ENCODE measurements at places on chromosomes 13 and 19.

DNA sequence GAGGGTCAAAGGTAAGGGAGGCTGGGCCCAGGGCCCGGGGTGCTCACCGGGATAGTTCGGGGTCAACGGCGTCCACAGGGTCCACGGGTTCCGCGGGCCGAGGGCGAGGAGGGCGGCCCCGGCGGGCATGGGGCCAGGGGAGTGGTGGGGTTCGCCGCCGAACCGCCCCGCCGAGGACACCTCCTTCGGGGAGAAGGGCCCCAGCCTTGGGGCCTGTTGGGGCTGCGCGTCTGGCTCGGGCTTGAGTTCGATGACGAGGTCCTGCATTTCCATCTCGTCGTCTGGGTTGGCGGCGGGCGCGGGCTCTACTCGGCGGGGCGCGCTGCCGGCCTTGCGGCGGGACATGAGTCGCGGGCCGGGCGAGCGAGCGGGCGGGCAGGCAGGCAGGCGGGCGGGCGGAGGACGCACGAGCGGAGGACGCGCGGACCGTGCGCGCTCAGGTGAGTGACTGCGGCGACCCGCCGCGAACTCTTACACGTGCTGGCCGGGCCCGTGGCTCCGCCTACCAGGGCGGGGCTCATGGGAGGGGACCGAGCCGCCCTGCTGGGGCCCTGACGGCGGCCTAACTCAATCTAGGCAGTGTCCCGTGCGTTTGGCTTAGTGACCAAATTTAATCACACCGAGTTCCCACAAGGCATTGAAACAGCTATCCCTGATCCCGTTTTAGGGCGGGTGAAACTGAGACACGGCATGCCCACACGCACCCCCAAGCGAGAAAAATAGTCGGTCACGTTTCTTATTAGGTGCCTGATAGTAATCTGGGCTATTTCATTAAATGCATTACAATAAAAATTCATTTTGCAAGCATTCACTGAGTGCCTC lies at the start of gene ZNF296:
ZNF296 (minus strand) TSS at position 450 of the 822 bp plus-strand sequence; CDS start at position 345, 105 bp downstream.
- peak; percentile 49 for DNase-seq

DNA sequence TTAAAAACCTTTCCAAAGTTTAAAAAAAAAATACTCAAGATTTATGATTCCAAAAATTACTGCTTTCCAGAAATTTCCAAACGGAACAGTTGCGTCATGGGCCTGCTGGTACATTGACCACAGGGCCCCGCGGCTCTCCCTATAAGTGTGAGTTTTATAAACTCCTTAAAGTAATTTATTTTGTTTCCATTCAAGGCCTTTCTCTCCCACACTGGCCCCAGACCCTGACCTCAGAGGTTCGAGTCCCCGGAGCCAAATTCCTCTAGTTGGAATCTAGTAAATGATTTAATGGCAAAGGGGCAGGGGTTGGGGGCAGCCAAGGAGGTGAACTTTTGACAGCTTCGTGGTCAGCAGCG lies 97.5 kb downstream of the INSR start:
- no peak for DNase-seq

DNA sequence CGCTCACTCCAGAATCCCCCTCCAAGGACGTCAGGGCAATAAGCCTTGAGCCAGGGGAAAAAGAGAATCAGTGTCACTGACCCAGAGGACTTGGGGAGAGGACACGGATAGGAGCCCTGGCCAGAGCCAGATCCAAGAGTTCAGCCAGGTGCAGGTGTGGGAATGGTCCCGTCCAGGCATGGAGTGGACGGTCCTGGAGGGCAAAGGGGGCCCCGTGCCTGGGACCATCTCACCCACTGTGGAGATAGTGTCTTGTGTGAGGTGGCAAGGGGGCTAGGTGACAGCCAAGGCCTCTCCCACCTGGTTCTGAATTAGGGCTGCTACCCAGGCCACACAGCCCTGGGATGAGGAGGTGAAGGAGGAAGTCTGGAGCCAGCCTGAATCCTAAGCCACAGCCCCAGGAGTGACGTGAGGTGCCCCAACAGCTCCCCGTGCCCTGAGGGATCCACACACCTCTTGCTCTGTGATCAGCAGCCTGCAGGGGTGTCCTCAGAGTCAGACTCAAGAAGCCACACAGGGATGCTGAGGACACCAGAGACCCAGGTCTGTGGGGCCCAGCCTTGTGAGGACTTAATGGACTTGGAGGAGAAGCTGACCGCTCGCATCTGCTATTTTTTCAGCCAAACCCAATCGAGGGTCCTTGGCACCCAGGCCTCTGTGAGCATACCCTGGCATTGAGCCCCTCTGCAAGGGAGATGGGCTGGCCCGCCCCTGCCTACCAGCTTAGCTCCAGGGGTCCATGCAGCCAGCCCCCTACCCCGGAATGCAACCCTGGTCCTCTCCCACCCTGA lies 16.4 kb upstream of the ZNF14 start:
- DNase-seq = no peak

DNA sequence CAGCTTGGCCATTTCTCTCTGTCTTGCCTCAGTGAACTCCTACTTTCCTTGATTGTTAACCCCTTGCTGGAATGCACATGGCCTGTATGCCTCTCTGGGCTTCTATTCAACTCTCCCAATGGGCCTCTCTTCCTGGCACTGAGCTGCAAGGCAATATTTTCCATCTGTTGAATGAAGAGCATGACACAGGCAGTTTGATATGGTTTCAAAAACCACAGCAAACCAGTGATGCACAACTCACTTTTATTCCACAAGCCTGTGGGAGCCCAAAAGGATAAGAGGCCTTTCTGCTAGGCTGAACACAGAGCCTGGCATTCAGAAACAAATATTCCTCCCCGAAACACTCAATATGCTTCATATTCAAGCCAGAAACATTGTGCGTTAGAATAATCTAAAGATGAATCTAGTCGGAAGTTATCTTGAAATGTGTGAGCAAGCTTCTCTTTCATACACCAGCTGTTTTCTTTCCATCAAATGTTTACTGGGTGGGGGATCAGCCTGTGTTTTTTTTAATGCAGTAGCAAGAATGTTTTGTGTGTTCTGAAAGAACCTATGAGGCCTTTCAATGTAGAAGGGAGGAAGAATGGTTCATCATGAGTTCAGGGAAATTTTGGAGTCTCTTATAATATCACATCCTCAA lies 443.1 kb upstream of the SPRY2 start:
- no peak for DNase-seq

DNA sequence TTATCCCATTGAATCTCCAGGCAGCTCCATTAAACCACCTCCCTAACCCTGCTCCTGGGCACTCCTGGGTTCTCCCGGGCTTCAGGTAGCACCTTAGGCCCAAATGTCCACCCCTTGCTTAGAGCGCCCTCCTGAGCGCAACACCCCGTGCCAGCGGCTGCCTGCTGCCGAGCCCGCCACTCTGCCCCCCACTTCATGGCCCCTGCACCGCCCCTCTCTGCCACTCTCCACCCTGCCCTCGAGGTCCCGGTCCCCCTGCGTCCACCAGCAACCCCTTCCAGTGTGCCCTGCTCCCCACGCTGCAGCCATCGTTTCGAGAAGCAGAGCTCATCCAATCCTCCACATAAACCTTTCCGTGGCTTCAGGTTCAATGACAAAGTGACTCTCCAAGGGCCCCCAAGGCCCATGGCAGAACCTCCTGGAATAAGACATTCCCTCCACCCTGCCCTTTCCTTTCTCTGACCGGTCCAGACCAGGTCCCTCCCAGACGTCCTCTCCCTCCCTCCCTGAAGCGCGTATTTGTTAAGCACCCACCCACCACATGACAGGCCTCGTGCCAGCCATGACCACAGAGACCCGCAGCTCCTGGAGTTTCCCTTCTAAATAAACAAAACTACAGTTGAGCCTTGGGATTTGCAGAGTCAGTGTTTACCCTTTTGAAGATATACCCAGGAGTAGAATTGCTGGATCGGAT lies 66.6 kb downstream of the ARHGEF18 start:
- no peak for DNase-seq

DNA sequence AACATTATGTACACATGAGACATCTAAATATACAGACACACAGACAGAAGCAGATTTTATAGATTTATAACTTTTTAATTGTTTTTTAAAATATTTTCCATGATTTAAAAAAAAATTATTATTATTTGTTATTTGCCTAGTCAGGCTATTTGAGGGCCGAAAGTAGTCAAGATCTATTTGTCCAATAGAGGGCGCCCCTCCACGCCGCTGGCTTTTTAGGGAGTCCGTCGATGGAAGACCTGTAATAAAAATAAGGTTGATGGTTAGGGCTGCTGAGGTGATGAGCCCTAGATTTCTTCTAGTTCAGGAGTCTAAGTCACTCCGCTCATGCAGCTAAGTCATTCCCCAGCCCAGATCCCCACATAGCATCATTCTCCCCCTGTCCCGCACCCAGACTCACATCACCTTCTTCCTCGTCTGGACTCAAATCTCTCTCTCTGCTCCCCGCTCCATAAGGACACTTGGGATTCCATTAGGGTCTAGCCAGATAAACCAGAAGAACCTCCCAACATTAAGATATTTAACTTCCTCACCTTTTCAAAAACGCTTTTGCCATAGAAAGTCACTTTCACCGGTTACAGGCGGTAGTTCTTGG lies 33.9 kb upstream of the CEACAM21 start:
- peak; percentile 43 for DNase-seq

GRCh38 chr19:55087542-55087901 lies 11.9 kb downstream of the EPS8L1 start:
- peak; percentile 55 for DNase-seq

DNA sequence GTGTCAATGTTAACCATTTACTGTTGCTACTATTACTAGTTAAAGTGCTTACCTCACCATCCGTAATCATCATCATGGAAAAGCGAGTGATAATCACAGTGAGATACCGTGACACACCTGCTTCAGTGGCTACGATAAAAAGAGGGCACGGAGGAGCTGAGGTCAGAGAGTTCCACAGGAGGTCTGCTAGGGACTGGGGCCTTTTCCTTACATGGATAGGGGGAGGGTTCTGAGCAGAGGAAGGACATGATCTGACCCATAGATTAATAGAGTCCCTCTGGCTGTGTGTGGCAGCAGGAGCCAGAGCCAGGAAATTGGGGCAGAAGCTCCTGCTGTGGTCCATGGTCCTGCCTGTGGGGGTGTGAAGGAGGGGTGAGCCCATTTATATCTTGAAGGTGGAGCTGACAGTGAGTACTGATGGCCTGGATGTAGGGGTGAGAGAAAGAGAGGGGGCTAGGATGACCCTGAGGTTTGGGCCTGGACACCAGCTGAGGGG lies 136.7 kb downstream of the SIPA1L3 start:
- no peak for DNase-seq

DNA sequence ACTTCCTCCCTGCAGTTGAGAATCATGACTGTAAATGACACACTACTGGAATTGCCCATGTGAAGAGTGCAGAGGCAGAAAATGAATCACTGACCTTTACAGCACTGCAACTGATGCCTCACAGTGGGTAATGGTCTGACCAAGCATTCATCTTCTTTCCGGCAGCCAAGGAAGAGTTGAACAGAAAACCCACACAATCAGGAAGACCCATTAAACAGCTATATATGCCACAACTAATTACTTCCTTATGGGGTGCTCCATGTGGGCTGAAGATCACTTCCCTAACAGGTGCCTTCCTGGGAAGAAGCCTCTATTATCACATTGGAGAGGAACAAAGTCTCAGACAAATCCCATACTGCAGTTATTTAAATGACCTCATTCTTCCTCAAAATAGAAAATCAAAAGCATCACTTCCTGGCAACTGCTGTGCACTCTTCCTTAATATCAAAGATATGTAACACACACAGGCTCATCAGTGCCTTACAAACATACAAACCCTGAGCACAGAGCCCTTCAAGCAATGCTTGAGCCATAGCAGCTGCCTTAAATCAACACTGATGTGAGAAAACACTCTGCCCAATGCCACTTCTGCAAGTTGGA lies 45.8 kb downstream of the RUBCNL start:
- peak; percentile 80 for DNase-seq

DNA sequence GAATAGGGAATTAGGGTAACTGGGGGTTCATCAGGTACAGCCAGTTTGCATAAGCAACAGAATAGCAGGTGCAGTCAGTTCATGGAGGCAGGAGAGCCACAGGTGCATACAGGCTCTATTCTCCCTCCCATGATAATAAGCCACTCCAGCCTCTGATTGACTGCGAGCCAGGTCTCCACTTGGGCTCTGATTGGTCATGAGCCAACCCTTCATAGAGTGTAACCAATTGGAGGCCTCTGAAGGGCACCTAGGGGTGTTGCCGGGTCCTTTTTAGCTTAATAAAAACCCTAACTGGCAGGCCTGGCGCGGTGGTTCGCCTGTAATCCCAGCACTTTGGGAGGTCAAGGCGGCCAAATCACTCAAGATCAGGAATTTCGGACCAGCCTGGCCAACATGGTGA lies 8.7 kb upstream of the CKM start:
- DNase-seq = no peak

GRCh38 chr13:40982772-40983171 lies 36.3 kb downstream of the ELF1 start:
- no peak for DNase-seq

- peak; percentile 80 for DNase-seq
Measured at GRCh38 chr19:47013041-47013517, 6.6 kb upstream of the NPAS1 start.

DNA sequence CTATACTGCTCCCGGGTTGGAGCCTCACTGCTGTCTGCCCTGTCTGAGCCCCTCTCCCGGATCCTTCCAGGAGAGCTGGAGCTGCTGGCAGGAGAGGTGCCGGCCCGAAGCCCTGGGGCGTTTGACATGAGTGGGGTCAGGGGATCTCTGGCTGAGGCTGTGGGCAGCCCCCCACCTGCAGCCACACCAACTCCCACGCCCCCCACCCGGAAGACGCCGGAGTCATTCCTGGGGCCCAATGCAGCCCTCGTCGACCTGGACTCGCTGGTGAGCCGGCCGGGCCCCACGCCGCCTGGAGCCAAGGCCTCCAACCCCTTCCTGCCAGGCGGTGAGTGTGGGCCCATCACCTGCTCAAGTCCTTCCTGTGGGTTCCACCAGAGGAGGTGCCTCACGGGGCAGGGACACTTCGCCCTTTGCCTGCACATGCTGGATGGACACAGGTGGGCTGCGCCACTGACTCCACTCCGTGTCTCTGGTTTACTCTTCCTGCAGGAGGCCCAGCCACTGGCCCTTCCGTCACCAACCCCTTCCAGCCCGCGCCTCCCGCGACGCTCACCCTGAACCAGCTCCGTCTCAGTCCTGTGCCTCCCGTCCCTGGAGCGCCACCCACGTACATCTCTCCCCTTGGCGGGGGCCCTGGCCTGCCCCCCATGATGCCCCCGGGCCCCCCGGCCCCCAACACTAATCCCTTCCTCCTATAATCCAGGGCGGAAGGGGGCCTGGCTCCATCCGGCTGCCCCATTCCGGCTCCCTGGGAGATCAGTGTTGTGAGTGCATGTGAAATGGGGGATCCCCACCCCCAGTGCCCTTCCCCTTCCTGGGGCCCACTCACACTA lies 19.8 kb downstream of the EPN1 start:
- no peak for DNase-seq

DNA sequence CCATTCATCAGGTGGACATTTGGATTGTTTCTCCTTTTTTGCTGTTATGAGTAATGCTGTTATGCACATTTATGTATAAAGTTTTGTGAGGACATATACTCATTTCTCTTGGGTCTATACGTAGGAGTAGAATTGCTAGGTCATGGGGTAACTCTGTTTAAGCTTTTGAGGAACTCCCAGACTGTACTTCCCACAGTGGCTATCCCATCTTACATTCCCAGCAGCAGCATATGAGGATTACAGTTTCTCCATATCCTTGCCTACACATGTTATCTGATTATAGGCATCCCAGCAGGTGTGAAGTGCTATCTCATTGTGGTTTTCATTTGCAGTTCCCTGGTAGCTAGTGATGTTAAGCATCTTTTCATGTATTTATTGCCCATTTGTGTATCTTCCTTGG lies 5.9 kb downstream of the ZSCAN22 start:
- no peak for DNase-seq

Data from EL (cell line).